ENCODE measurements at places on chromosomes 7 and 10. TPM values are rescaled to one million over a fixed set of nuclear protein-coding genes. Genes with fewer than 3 reads are reported as not detected.

- DNase-seq, result no peak
Measured at GRCh38 chr7:140322759-140323158, 75.6 kb downstream of the SLC37A3 start.

GRCh38 chr7:3039787-3040186 is 3.9 kb downstream of the CARD11 start:
- no peak for DNase-seq

CHCHD3 gene
- total RNA-seq, result 145 TPM

POLR2J2 gene
- 2.8 TPM for total RNA-seq

SPDYE2B gene
- not detected for total RNA-seq

WNT8B gene
- total RNA-seq, result not detected

DNA sequence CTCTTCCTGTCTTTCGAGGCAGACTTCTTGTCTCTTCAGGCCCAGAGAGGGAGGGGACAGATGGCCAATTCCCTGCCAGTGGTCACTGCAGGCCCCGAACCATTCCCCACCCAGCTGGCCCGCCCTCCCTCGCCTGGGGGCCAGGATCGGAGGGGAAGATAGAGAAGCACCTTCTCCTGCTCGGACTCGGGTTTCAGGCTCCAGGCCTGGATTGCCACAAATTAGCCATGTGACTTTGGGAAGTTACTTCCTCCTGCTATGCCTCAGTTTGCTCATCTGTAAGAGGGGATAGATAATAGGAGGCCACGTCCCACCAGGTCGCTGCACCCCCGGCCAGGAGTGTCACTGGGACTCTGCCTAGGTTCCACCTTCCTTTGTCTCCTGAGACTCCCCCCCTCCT is 24.8 kb upstream of the PPP2R2D start:
- no peak for DNase-seq

GRCh38 chr7:24981171-24981951 is 1.4 kb upstream of the OSBPL3 start:
- peak; percentile 58 for DNase-seq

- peak; percentile 35 for DNase-seq
Measured at GRCh38 chr7:80783678-80784327, 135.0 kb downstream of the SEMA3C start.

ANKRD61 gene
- total RNA-seq, result not detected

- DNase-seq, result no peak
Measured at GRCh38 chr10:67438605-67439304, 257.2 kb downstream of the CTNNA3 start.

DNA sequence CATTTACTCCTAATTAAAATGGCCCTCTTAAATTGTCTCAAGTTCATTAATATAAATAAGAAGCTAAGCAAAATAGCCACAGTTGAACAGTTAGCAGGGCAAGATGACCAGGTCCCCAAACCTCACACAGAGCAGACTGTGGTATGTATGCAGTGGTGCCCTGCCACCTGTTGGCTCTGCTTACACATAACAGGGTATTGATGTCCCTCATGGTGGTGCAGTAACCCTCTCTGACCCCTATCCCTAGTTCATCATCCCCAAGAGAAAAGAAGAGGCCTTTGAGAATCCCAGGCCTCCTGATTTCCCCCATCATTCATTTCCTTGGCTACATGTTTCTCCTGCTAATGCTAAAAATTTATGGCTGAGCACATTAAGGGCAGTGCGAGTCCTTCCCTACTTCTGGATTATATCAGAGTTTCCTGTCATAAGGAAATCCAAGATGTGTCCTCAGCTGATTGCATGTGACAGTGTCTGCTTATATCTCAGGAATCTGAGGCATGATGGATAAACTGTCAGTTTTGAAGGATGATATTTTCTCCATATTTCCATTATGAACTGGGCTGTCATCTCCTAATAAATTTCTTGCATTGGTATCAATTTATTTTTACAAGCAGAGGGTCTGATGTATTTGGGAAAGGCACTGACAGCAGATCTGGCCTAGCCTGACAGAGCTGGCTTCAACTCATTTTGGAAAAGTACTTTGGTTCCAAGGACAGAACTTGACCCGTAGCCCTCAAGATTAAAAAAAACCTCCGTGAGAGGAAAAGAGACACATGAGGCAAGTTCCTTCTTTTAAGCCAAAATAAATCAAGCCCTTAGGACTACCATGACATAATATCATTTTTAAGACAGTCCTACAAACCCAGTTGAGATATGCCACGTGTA is 880.6 kb downstream of the LRMDA start:
- DNase-seq, result peak; percentile 62

GRCh38 chr7:137488038-137488437 is 144.5 kb upstream of the PTN start:
- no peak for DNase-seq

Data from A172 (cell line).